ENCODE measurements at places on chromosomes 12 and 14.

- DNase-seq = no peak
Observed at GRCh38 chr12:78880078-78880477, 15.5 kb downstream of the SYT1 start.

GRCh38 chr14:75822522-75823141 is 159.2 kb downstream of the TGFB3 start:
- DNase-seq = no peak

DNA sequence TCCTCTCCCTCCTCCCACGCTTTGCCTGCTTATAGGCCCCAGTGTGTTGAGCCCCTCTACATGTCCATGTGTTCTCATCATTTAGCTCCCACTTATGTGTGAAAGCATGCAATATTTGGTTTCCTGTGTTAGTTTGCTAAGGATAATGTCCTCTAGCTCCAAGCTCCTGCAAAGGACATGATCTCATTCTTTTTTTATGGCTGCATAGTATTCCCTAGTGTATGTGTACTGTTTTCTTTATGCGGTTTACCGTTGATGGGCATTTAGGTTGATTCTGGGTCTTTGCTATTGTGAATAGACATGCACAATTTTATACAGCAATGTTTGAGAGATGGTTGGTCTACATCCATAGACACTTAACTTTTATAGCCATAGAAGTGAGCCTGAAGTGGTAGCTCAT is 5.1 kb downstream of the RESF1 start:
- no peak for DNase-seq

- no peak for DNase-seq
Observed at GRCh38 chr14:65731933-65732506, 319.5 kb downstream of the FUT8 start.

DNA sequence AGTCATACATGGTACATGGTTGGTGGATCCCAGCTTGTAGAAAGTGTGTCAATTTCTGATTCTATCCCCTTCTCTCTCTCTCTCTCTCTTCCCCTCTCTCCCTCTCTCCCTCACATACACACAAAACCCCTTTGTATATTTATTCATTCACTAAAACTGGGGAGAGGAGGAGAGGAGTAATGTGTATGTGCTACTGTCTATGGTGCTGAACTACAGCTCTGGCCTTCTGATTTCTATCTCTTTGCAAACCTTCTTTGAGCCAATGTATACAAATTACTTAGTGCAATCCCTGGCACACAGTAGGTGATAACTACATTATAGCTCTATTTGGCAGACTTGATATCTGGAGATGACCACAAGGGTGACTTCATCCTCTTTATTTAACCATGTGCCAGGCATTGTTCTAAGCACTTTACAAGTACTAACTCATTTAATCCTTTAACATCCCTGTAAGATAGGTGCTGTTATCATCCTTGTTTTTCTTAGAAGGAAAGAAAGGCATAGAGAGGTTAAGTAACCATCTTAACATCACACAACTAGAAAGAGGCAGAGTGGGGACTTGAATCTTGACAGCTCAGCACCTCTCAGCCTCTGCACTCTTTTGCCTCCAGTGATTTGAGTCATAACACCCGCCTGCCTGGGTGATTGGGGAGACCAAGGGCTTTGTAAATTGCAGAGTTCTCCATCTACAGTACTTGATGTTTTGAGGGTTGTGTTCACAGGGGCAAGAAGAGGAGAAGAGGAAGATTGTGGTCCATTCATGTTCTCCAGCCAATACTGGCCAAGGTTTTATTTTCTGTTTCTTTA is 21.3 kb downstream of the RPH3A start:
- no peak for DNase-seq

- no peak for DNase-seq
Observed at GRCh38 chr12:20142316-20142715, 226.0 kb upstream of the PDE3A start.

- no peak for DNase-seq
Observed at GRCh38 chr14:75605916-75606315, 27.5 kb downstream of the FLVCR2 start.

- DNase-seq = no peak
Observed at GRCh38 chr12:130705178-130705822, 10.8 kb downstream of the RIMBP2 start.

- DNase-seq = peak; percentile 38
Observed at GRCh38 chr14:34981743-34982420, 910 bp upstream of the SRP54 start.

DNA sequence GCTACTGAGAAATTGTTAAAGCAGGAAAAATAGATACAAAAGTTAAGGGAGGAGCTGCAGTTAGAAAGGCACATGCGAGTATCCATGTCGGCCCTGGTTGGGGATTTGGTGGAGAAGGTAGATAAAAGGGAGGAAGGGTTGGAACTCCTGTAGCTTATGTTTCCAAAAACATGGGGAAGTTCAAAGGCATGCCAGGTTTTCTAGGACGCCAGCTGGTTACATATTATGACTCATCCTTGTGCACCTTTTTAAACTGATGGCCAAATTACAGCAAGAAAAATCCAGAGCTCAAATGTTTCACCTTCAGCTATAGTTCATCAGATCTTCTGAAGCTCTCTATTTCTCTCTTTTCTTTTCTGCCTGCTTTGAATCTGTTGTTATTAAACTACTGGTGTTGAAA is 13.2 kb upstream of the MAP4K5 start:
- DNase-seq = no peak
